ENCODE measurements at places on chromosomes 16 and 17.

DNA sequence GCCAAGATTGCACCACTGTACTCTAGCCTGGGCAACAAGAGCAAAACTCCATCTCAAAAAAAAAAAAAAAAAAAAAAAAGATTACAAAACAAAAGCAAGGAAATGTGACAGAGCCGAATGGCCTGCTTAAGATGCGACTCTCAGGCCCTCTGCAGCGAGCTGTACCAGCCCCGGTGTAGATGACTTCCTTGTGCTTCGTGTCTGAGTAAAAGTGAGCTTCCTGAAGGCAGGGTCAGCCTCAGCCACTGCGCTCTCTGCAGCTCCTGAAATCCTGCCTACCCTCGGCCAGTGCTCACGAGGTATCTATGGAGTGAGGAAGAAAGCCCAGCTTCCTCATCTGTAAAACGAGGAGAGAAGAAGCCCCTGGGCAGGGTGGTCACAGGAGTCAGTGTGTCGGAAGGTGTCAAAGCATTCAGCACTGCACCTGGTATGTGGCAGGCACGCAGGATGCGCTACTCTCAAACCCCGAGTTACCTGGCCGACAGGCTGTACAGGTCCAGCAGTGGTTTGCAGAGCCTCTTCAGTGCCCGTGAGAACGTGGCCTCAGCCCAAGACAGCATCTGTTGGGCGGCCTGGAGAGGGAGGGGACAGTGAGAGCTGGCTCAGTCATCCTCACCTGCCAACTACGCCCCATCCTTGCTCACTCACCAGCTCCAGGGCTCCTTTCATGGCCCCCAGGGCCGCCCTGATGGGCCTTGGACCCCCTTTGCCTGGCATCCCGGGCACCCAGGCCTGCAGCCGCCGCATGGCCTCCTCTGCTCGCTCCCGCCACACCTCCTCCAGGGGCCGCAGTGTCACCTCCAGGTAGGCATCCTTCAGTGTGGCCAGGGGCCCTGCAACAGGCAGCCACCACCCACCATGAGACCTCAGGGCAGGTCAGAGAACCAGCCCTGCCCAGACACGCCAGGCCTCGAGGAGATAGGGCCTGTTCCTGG is 44.6 kb downstream of the RMI2 start:
- DNase-seq, result no peak

- DNase-seq, result no peak
Measured at GRCh38 chr16:19291475-19291874, 5.9 kb downstream of the CLEC19A start.

DNA sequence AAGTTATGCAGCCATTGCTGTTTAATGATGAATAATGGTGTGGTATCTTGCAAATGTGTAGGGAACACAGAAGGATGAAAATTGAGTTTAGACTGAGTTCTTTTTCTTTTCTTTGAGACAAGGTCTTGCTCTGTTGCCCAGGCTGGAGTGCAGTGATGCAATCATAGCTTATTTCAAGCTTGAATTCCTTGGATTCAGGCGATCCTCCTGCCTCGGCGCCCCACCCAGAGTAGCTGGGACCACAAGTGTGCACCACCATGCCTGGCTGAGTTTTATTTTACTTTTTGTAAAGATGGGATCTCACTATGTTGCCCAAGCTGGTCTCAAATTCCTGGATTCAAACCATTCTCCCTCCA is 74.6 kb upstream of the TBC1D3K start:
- DNase-seq, result no peak

GRCh38 chr17:64130559-64131001 is 636 bp upstream of the ERN1 start:
- DNase-seq, result peak; percentile 84

GRCh38 chr16:70738083-70738977 is 52.5 kb upstream of the MTSS2 start:
- DNase-seq, result peak; percentile 18

DNA sequence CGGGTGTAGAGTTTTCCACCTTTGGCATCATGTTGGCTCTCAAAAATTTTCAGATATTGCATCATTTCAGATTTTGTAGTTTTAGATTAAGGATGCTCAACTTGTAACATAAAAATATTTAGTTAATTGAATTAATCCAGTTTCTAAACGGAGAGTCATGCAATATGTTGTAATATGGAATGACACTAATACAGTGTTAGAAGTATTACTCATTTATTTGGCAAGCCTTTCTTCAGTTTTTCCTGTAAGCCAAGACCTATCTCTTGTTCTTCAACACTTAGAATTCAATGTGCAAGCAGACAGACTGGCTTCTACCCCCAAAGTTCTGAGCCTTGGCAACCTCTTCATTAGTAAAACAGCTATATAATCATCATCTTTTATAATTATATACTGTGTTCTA is 985.0 kb upstream of the GOT2 start:
- no peak for DNase-seq

- DNase-seq, result peak; percentile 32
Measured at GRCh38 chr17:57045868-57046704, 39.0 kb upstream of the AKAP1 start.

- DNase-seq, result no peak
Measured at GRCh38 chr17:79950306-79950705, 85.4 kb downstream of the TBC1D16 start.

Data from CD4-positive, alpha-beta T cell treated with Interleukin-17A for 1 hour (primary cell).